ENCODE measurements at places on chromosomes 1 and 21.
A peak's percentile ranks its signal among the peaks of the same experiment; 100 is the strongest.

DNA sequence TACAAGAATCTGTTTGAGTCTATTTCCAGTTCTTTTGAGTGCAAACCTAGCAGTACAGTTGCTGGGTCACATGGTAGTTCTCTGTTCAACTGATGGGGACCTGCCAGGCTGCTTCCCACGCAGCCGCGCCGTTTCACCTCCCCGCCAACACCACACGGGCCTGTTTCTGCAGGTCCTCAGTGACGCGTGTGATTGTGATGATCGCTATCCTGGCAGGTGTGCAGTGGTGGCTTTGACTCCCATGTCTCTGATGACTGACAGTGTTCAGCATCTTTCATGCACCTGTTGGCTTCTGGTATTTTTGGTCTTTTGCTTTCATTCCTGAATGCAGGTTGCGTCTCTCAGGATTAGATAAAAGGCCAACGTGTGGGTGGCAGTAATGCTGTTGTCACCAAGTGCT, 41.6 kb downstream of the FAAP20 start:
- no peak for DNase-seq

DNA sequence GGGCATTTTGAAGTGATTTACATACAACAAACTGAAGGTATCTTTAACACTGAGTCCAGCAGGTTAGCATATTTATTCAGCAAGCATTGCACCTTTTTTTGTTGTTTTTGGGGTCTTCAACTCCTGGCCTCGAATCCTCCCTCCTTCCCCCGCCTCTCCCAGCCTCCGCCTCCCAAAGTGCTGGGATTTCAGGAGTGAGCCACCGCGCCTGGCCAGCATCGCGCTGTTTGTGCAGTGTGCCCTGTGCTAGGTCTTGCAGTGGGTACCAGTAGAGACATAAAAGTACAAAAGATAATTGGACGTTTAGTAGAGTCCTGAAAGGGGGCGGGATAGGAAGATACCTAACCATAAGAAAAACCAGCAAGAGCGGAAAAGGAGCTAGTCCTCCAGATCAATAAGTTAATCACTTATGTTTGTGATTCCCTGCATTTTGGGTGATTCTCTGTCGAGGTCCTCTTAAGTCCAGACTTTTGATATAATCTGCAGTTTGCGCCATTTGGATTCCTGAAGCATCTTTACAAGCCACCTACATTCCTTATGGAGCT, 111.8 kb downstream of the OSBPL9 start:
- DNase-seq = no peak

DNA sequence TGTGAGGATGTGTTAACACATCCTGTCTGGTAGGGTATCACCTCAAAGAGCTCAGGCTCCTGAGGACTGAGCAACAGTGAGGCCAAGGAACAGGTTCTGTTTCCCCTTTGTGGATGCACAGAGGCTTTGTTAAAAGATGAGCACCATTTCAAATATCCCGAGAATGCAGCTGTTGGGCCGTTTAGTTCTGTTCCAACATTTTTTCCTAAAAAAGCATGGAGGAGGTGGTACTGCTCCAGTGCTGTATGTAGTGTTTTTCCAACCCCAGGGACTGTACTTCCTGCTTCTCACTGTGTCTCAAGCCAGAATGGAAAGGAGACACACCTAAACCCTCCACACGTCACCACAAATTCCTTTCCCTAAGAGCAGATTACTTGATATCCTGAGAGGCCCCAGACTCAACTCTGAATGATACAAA, 53.8 kb upstream of the BCL10 start:
- DNase-seq = no peak

DNA sequence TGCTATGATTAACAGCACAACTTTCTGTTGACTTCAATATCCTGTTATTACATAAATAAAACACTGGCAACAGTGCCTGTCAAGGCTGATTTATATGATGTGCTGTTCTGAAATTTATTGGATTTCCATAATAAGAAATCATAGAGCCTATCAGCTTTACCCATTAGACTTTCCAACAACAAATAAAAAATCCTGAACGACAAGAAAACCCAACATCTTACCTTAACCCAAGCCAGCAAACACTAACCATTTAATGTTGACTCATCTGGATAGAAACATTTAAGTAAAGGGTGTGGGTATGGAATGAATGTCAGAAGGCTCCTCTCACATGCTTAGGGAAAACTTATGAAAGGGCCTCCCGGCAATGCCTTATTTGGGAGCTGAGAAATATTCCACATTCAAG, 165.1 kb downstream of the SLC45A1 start:
- no peak for DNase-seq

GRCh38 chr21:46264690-46265144, 20.7 kb downstream of the MCM3AP start:
- no peak for DNase-seq

DNA sequence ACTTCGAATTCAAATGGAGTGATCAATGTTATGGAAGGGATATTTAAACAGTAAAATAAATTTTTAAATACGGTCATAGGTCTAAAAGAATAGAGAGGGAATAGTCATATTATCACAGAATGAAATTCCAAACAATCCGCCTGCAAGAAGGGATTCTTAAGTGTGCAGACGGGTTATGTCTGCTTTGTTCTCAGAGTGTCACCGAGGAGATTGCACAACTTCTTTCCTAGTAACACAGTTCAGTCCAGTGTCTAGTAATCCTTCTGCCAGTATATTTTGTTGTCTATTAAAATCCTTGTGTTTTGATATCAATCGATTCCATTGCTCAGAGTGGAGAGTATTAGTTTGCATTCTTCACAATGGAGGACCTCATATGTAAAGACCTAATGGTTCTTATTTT, 48.4 kb downstream of the LRRC53 start:
- DNase-seq = no peak

DNA sequence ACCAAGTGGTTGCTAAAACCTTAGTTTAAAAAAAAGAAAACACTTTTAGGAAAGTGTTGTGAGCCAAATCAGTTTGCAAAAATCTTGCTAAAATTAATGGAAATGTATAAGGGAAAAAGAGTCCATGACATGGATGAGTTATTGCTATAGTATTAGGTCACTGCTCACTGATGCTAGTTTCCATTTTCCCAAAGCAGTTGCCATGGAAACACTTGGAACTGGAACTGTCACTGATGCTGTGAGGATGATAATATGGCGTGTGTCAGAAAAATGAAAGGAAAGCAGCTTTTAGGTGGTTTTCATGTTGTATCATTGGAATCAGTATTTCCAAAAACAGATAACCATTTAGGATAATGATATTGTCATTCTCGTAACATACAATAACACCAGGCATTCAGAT, 104.4 kb downstream of the PHTF1 start:
- no peak for DNase-seq

DNA sequence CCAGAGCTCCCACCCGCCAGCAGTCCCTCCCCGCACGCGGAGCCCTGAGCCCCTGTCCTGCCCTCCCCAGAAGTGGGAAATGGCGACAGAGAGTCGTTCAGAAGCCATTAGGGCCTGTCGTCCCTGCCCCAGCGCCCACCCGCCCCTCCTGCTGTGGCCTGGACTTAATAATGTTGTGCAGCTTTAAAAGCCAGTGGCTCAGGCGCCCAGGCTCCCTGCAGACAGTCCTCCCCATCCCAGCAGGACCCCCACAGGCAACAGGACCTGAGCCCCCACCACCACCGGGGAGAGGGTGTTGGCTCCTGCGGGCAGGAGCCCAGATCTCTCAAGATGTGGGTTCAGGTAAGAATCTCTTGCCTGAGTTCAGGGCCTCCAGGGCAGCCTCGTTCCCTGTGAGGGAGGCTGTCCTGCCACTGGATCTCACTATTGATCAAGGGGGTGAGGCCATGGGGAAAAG, 125.3 kb upstream of the RUNX3 start:
- DNase-seq = no peak

DNA sequence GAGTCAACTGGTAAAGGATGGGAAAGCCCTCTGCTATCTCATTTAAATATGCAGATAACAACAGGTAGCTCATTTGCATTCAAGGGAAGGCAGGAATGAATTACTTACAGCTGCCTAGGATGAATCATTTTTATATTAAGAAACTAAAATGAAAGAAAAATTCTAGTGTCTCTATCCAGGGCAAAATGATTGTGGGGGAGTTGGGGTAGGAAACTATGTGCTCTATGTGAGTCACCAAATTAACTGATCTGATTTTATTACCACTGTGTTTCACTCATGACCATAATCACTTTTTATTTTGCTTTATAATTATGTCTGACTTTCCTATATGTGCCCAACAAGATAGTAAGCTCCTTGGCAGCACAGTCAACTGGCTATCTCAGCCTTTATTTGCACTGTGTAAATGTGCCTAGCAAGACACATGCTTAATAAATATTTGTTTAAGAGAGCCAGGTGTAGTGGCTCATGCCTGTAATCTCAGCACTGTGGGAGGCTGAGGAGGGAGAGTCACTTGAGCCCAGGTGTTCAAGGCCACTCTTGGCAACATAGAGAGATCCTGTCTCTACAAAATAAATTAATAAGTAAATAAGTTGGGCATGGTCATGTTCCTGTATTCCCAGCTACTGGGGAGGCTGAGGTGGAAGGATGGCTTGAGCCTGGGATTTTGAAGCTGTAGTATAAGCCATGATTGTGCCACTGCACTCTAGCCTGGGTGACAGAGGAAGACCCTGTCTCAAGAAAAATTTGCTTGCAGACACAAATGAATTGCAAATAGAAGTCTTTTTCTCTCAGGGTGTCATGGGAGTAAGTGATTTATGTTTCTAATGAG, 84.1 kb downstream of the SPAG17 start:
- no peak for DNase-seq

DNA sequence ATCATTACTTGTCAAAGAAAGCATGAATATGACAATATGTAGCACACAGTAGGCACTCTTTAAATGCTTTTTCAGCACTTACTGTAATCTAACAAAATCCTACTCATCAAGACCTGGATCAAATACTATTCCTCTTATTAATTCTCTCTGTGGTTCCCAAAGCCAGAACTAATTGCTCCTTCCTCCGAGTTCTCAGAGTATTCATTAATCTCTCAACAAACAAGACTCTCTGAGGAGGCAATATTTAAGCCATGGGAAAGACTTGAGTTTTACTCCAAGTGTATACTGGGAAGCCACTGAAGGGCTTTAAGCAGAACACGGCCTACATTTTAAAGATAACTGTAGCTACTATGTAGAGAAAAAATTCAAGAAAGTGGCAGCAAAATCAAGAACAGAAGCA, 79.7 kb downstream of the ENAH start:
- DNase-seq = no peak

DNA sequence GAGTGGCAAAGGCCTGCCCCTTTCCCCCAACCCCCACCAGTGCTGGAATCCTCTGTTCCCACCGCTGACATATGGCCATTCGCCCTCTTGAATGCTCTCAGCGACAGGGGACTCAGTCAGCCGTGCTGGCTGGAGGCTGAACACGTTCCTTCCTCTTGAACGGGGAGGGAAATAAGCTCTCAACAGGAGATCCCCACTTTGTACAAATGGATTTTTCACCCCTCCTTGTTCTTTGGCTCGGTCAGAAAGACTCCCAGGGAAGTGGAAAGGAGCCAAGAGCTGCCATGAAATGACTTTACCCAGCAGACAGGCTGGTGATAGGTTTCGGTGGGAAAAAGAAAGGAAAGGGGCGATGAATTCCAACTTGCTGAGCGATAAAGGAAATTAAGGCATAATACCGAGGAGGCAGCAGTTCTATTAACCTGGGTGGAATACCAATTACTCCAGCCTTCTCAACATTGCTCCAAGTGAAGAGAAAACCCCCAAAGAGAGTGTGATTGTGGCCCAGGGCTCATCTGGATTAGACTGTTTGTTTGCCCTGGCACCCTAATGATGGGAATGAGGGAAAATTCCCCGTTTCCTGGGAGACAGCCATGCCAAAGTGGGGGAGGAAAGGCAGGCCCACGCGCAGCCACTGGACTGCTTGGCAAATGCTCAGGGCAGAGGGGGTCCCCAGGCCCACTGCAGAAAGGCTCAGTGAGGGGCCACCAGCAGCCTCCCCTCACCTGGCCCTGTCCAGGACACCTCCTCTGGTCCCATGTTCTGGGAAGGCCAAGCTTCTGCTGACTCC, 23.9 kb downstream of the LRP8 start:
- no peak for DNase-seq

GRCh38 chr1:235304549-235305451, 23.2 kb downstream of the ARID4B start:
- DNase-seq = no peak

- DNase-seq = no peak
Observed at GRCh38 chr1:67440339-67440738, 10.1 kb upstream of the SERBP1 start.

DNA sequence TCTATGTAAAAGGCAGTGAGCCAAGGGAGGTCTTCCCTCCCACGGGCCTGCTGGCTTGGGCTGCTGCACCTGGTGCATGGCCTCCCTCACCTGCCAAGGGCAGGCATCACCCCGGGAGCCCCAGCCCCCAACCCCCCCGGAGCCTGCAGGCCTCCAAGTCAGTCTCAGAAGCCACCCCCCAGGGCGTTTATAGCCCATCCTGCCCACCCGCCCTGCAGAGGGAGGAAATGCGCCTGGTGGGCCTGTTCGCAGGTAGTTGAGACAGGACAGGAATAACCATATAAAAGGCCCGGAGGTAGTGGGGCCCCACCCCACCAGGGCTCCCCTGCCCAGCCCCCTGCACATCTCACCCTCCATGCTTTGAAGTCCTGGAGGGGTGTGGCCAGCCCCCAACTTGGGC, 18.2 kb upstream of the ARF1 start:
- DNase-seq = no peak

GRCh38 chr1:231684356-231685244, 58.0 kb downstream of the DISC1 start:
- DNase-seq = peak; percentile 20

DNA sequence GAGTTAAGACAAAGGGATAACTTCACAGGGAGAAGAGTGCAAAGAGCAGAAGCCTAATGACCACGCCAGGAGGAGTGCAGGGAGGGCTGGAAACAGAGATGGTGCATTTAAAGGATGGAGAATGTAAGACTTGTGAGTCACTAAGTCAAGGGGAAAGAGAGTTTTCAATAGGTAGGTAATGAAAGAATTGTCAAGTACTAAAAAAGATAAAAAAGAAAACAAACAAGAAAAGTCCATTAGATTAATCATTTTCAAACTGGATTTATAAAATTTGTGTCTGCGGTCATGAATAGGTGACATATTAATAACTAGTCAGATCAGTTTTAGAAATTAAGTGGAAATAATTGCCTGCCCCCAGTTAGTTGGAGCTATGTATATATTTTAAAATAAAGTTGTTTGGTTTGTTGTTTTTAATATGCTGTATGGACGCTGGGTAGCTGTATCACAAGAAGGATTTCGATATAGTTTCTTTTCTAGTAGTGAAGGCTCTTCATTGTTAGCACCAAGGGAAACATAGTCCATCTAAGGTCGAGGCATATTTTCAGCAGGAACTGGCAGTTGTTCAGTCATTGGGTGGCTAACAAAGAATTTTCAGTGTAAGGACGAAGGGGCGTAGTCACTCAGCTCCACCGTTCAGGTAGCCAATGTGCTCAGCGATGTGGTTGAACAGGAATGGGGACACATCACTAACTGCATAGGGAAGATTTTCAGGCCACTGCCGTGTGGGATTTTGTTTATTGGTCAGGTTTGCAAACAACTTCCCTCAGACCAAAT, 203.0 kb downstream of the TGFB2 start:
- DNase-seq = no peak

DNA sequence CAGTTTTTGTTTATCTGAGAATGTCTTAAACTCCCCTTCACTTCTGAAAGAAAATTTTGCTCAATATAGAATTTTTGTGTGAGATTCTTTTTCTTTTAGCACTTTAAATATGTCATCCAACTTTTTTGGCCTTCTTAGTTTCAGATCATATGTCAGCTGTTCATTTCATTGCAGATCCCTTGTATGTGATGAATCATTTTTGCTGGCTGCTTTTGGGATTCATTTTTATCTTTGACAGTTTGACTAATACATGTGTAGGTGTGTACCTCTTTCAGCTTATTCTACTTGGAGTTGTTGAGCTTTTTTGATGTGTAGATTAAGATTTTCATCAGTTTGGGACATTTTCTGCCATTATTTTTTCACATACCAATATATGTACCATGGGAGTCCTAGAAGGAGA, 156.8 kb downstream of the FASLG start:
- DNase-seq = no peak

All from gastrocnemius medialis (tissue), 4 donors.